Non-pigmented ciliary epithelial cell (primary cell): ENCODE measurements at places on chromosomes 13 and 19.

DNA sequence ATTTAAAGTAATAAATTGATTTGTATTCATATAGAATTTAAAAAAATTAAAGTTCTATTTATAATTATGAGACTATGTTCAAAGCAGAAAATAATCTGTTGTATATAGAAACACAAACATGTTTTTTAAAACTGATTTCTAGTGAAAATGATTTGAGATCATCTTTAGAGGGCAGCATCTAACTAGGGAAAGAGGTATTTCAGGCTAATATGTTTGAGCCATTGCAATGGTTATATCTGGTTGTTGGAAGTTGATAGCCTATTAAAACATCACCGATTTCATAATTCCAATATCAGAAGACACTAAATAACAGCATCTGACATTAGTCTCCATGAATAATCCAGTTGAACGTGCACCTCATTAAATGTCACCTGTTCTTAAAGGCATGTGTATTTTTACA, 79.8 kb upstream of the SLITRK6 start:
- no peak for DNase-seq

DNA sequence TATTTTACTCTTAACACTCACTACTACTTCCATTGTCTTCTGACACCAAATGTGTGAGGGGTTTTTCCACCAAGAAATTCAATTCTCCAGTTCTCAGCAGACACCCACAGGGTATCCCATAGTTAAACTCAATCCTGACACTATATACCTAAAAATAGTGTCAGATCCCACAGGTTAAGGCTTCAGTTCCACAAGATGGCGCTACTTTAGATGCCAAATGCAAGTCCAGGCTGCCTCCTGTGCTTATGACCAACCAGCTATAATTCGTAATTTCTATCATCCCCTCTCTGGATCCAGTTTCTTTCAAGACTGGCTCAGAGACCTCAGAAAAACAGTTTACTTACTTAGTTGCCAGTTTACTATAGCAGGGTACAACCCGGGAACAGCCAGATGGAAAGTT, 1146.2 kb upstream of the SPRY2 start:
- DNase-seq, result no peak

DNA sequence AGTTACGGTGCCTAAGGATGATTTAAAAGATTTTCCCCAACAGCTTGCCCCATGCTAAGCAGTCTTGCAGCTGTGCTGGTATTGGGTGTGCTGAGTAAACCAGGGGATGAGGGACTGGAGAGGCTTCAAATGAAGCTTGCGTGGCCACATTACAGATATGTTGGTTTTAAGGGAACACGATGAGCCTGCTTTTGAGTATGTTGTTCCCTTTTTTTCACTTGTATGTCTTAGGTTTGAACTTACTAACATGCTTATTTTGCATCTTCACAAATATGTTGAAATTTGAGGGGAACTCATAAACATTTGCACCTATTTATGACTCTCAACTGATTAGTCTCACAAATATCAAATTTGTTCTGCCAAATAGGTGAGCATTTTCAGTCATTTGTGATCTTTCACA, 2.0 kb upstream of the IL17D start:
- no peak for DNase-seq

- no peak for DNase-seq
Observed at GRCh38 chr13:44837250-44837649, 152.0 kb downstream of the NUFIP1 start.

DNA sequence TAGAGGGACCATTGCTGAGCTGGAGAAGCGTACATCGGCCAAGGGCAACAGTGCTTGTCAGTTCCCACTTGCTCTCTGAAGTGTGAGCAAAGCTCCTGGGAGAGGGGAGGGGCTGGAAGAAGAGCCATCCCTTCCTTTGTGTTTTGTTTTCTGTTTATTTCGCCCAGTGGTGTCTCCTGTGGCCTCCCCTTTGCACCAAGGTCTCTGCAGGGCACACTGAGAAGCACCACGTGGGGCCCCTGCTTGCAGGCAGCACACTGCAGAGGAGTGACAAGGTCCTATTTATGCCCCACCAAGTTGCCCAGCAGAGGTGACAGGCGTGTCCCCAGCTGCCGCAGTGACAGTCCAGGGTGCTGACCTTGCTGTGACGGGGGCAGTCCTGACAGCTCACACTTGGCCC, 24.0 kb downstream of the GRIN2D start:
- DNase-seq, result no peak

- DNase-seq, result no peak
Observed at GRCh38 chr13:105937451-105937850, 598.0 kb downstream of the EFNB2 start.

DNA sequence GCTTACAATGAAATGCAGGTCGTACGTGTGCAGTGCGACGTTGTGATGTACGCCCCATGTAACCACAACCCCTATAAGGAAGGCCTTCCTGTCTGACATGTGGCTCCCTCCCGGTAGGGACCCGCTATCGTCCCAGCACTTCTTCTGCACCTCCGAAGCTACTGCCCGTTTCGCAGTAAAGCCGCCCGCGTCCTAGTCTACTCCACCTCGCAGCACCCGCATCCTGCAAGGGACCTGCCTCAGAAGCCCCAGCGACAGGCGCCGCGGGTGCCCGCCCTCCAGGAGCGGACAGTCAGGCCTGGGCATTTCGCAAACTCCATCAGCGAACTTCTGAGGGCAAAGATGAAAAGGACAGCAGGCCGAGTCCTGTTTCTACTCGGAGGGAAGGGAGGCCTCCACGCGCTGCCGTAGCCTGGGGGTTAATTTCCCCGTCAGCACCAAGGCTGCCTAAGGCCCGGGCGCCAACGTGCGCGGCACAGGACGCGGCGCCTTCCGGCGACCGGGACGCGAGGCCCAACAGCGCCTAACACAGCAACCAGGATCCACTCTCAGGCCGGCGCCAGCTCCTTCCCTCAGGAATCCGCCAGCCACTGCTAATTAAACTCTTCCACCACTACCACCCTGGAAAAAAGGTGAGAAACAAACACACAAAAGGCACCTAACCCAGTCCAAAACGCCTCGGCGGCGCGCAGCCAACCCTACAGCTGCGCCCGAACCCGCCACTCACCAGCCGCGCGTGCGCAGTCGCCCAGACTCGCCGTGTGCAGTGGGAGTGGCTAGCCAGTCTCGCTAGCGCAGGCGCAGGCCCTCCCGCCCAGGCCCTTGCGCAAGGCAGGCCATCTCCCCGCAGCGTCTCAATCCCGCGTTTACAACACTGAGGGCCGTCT, at the start of gene EEF1AKMT1:
EEF1AKMT1 (minus strand) TSS at position 768 of the 887 bp plus-strand sequence. CDS start 16,363 bp downstream, outside the sequence.
- DNase-seq, result peak; percentile 68
